Non-pigmented ciliary epithelial cell (primary cell): ENCODE measurements at places on chromosomes 4 and X.

GRCh38 chrX:13250826-13251580, 68.8 kb downstream of the ATXN3L start:
- DNase-seq = peak; percentile 94

DNA sequence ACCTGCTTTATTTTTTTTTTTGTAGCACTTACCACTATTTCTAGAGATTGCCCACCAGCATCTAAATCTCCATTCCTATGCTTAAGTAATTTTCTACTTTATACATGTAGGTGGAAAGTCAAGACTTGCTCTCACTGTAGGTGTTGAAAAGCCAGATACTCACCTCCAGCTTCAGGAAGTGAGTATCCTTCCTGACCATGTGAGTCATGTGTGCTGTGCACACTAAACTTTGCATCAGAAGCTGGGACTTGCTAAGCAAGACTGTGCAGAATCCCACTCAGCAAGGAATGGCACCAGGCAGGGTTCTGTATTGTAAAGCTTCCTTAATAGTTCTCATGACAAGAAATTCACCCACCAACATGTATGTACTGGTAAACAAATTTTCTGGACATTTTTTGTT, 151.8 kb downstream of the POU4F2 start:
- DNase-seq = no peak

DNA sequence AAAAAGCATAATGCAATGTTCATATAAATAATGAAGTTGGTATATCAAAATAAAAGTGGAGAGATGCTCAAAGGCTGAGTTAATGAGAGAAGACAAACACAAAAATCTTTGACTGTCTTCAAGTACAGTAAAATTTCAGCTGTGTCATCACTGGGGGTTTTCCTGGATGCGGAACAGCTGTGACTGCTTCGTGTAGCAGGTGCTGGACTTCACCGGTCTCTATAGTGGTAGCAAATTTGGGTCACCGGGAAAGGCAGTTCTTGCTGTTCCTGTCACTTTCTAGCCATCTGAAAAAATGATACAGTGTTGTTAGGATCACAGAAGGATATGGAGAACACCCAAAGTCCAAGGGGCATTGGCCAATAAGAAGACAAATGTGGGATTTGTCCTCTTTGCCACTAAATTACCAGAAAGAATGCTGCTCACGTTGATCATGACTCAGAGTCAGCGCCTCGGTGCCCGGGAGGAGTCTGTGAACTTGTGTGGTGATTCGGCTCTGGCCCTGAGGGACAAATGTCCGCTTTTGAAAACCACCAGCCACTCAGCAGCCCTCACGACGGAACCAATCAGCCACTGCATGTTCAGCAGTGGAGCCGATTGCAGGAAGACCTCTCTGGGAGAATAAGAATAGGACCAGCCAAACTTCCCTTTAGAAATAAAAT, 230.1 kb upstream of the FAT1 start:
- no peak for DNase-seq

DNA sequence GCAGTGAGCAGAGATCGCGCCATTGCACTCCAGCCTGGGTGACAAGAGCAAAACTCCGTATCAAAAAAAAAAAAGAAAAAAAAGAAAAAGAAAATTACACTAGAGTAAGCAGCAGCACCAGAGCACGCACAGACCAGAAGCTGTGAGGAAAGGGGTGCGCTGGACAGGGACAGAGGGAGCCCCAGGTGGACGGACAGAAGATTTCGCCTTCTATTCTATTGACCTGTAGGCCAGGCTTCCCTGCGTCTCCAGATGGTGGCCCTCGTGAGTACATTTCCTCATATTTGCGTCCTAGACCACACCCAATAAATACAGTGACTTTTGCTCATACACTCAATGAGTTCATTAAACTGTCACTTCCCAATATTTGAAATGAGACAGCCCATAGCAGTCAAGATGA, 19.1 kb downstream of the MTNR1A start:
- DNase-seq = no peak

DNA sequence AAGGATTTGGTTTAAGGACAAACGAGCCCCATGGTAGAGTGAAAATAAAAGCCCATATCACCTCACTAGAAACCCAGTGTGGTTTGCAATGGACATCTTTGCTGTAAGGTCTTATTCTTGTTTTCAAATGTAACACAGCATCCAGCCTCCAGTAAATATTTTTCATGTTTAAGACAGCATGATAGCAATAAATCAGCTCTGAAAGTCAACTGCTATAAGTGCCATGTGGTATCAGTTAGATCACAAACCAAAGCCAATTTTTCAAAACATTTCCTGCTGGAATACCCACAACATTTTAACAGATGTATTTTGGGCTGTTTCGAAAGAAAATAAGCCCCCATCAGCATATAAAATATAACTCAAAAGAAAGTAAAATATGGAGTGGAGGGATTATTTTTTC, 24.0 kb upstream of the SCML1 start:
- DNase-seq = no peak

GRCh38 chr4:77035153-77035552, 40.6 kb downstream of the CCNI start:
- no peak for DNase-seq

- DNase-seq = no peak
Observed at GRCh38 chrX:43108828-43109227, 330.9 kb upstream of the PPP1R2C start.

GRCh38 chr4:102585329-102585728, 84.2 kb downstream of the NFKB1 start:
- no peak for DNase-seq

DNA sequence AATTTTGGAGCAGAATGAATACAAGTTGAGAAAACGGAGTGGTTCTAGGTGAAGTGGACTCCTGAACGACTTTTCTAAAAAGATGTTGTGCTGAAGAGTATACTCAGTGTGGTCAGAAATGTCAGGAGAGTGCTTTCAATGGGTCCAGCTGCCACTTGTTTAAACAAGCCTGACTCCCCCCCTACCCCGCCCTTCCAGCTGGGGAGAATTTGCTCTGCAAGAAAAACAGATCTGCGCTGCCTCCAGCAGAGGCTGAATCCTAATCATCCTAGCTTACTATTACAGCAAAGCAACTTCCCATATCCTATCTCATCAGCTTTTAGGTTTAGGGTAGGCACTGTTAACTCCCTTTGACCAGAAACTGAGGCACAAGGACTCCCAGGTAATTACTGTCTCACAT, 1.9 kb downstream of the MAP3K15 start:
- DNase-seq = no peak

- DNase-seq = no peak
Observed at GRCh38 chrX:8405631-8406030, 59.0 kb upstream of the VCX3B start.

- DNase-seq = no peak
Observed at GRCh38 chrX:31543634-31544033, 471.8 kb upstream of the FTHL17 start.

- DNase-seq = no peak
Observed at GRCh38 chr4:119835613-119835910, 207.0 kb upstream of the PDE5A start.

GRCh38 chrX:133542476-133542875, 127.2 kb upstream of the GPC4 start:
- no peak for DNase-seq

- no peak for DNase-seq
Observed at GRCh38 chr4:106671716-106672115, 303.1 kb upstream of the GIMD1 start.

- no peak for DNase-seq
Observed at GRCh38 chr4:145939441-145939750, 773 bp upstream of the ZNF827 start.

DNA sequence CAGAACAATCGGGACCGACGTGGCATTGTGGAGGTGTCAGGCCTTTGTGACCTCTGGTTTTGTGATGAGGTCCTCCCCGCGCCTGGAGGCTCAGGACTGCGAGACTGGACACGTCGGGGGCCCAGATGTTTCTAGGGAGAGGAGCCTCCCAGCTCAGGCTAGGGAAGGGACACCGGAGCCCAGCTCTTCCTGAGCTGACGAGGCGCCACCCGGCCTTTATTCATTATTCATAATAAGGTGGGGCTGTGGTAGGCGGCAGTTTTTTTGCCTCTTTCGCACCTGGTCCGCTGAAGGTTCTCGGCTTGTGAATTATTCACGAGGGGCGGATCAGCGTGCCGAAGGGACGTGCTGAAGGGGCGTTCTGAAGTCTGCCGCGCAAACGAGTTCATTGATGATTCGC, 2.3 kb upstream of the UBA1 start:
- no peak for DNase-seq

DNA sequence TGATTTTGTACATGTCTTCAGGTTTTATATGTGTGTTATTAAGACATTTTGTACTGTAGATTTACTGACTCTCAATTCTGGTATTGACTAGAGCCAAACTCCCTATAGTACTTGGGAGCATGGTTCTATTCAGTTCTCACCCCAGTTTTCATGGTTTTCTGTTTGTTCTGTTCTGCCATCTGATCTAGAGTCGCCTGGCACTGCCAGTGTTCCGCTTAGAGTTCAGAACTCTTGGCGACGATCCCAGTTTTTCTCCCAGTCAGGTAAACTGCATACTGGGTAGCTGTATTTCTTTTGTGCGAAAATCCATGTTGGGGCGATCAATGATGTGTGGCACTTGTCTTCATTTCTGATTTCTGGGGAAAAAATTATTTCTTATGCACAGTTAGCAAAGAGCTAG, 78.0 kb downstream of the PHOX2B start:
- DNase-seq = no peak

GRCh38 chrX:147846676-147847075, 65.0 kb upstream of the FMR1 start:
- DNase-seq = no peak

DNA sequence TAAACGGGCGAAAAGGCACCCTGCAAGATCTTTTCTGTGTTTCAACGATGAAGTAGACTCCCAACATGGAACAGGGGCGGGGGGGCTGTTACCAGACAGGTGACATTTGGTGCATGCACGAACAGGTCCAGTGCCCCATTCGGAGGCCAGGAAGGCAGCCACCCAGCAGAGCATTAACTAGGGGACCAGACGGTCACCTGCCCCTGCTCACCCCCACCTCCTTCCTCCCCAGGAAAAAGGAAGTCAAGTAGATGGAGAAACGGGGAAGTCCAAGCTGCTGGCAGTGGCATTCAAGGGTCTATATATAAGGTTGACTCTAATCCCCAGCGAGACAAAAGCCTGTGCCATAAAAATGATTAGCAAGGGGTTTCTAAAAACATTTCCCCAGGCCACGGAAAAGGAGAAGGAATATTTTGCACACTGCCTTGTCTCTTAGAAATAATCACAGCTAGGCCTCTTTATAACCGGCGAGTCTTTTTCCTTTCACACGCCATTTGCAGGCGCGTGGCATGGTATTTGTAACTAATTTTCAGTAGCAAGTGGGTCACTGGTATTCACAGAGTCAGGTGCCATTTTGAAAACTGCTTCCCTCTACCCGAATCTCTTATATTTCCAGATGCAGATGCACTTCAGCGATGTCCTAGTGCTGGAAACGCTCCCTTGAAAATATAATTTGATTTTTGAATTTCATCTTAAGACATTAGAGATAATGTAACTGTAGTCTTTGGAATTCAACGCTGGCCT, 1.2 kb upstream of the TMSB4X start:
- no peak for DNase-seq

- DNase-seq = no peak
Observed at GRCh38 chr4:10917566-10917965, 233.0 kb upstream of the CLNK start.

- no peak for DNase-seq
Observed at GRCh38 chr4:169249214-169249973, 21.4 kb downstream of the SH3RF1 start.

DNA sequence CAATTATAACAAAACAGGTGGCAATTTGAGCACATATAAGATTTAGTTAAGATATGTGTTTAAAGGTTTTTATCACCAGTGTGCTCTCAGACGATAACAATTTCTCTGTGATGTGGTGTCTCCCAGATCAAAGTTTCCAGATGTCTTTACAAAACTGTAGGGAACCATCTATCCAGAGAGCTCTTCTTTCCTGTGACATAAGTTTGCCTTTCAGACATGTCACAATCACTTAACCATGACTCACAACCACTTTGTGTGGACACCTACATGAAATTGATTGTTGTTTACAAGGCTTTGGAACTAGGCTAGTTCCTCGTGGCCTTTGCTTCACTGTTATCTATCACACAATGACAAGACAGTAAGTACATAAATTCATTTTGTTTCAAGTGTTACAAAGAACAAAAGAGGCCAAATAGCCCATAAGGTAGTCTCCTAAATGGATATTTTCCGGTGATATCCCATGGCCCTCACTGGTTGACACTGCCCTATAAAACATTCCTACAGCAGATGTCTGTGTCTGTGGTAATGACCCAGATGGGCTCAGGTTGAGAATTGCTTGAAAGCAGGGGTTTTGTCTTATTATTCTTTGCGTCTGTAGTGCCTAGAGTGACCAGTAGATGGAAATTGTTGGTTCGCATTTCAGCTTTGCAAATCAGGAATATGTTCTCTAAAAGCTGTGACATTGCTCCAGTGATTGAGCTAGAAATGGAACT, 297.8 kb upstream of the FAM241A start:
- DNase-seq = no peak

- DNase-seq = no peak
Observed at GRCh38 chr4:154158361-154159155, 333.0 kb downstream of the DCHS2 start.

DNA sequence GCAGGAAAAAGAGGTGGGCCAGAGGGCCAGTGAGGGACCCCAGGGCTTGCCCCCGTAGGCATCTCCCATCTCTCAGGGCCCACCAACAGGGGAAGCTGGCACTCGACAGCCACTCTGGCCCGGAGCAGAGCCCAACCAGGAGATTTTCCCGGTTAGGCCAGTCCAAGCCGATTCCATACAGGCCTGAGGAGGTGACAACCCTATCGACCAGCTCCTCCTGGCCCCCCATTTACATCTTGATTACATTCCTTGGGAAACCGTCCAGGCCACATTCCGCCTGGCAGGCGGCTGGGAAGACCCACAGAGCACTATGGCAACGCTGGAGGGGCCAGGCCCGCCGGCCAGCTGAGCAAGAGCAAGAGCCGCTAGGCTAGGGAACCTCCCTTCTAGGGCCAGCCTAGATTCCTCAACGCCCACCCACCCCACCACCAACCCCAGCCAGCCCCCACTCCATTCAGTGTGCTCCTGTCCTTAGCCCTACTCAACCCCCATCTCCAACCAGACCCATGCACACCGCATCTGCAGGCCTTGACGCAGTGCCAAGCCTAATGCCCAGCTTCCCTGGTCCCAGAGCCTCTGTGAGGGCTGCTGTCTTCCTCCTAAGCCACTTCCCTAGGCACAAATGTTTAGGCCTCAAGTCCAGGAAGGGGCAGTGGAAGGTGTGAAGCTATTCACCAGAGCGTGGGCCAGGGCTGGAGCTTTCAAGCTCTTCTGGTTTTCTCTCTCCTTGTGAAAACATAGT, 161.2 kb downstream of the EFNB1 start:
- DNase-seq = no peak

DNA sequence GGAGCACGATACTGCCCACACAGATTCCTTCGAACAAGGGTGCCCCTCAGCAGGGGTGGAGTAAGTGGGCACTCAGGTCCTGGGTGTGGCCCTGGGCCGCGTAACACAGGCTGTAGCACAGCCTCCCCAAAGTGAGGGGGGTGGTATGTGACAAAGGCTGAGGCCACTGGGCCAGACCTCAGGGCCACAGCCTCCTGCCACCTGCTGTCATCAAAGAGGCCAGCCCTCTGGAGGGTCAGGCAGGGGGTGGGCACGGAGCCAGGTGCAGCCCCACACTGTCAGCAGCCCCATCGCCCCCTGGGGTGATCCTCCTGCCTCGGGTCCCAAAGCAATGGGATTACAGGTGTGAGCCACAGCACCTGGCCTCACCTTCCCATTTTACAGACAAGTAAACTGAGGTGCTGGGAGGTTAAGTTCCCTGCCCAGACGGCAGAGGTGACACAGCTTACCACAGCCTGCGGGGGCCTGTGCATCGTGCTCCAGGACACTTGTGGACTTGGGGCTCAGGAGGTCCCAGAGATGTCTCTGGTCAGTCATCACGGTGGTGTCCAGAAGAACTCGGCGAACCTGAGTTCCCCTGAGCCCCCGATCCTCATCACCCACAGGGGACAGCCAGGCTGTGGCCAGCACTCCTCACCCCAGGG, 27.5 kb upstream of the MXD4 start:
- DNase-seq = no peak
